Aorta (tissue), 5 donors: ENCODE measurements at places on chromosomes 12 and 14. TPM values are rescaled to one million over a fixed set of nuclear protein-coding genes. Genes with fewer than 3 reads are reported as not detected.

The DENND5B gene
- 22.5 TPM for total RNA-seq

The DDX54 gene
- total RNA-seq = 48.6 TPM

The RIMKLB gene
- total RNA-seq = 100 TPM

The MGST1 gene
- total RNA-seq = 79.3 TPM

The PLEKHG7 gene
- total RNA-seq = not detected

The FOXN4 gene
- total RNA-seq = not detected

GRCh38 chr12:59937148-59937547 is 341.3 kb downstream of the SLC16A7 start:
- H3K4me3 ChIP-seq = no peak overlapping the region
- no peaks in the 10 kb centered on the region for H3K4me1 ChIP-seq
- H3K36me3 ChIP-seq = no peaks in the 10 kb centered on the region
- H3K27me3 ChIP-seq = no peaks in the 10 kb centered on the region

GRCh38 chr12:103499571-103499970 is 3.8 kb upstream of the C12orf42 start:
- H3K27me3 ChIP-seq = no peaks in the 10 kb centered on the region
- no peak for DNase-seq
- no peaks in the 10 kb centered on the region for H3K4me1 ChIP-seq
- H3K4me3 ChIP-seq = no peak overlapping the region

- no peaks in the 10 kb centered on the region for H3K4me1 ChIP-seq
- H3K27me3 ChIP-seq = peaks cover 4% of the 10 kb centered on the region
- H3K4me3 ChIP-seq = no peak overlapping the region
Observed at GRCh38 chr14:77980475-77981321, 180.8 kb downstream of the ADCK1 start.

DNA sequence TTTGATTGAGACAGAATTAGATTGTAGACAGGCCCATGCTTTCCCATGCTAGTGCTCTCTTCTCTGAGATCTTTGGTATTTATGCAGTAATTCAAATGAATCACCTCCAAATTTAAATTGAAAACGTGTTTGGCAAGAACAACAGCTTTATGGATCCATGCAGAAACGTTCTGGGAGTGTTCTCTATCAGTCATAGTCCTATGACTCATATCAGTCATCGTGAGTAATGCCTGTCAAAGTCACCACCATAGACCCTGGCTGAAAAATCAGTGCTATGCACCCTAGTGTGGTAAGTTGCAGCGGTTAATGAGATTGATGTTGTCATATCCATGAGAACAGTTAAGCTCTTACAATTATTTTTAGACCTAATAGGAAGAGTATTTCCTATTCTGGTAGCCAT is 90.1 kb upstream of the FOXG1 start:
- no peaks in the 10 kb centered on the region for H3K36me3 ChIP-seq
- H3K4me3 ChIP-seq = no peak overlapping the region
- H3K27ac ChIP-seq = no peak overlapping the region
- H3K27me3 ChIP-seq = no peaks in the 10 kb centered on the region

DNA sequence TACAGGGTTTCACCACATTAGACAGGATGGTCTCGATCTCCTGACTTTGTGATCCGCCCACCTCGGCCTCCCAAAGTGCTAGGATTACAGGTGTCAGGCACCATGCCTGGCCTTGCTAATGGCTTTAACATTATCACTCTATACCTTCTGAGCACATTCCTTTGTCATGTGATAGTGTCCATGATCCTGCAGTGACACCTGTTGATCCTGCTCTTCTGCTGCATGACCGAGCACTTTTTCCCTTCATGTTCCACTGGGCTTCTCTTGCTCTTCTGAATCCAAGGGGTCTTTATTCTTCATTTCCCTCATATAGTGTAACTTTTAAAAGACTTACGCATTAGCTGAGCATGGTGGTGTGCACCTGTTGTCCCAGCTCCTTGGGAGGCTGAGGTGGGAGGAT is 11.6 kb downstream of the ZNF268 start:
- H3K4me3 ChIP-seq = no peak overlapping the region
- H3K4me1 ChIP-seq = no peaks in the 10 kb centered on the region
- H3K27ac ChIP-seq = no peak overlapping the region
- no peak for DNase-seq
- H3K27me3 ChIP-seq = no peaks in the 10 kb centered on the region
- H3K36me3 ChIP-seq = peaks cover 35% of the 10 kb centered on the region

- no peak for DNase-seq
- no peak overlapping the region for H3K4me3 ChIP-seq
- H3K4me1 ChIP-seq = no peaks in the 10 kb centered on the region
- H3K27me3 ChIP-seq = no peaks in the 10 kb centered on the region
- H3K27ac ChIP-seq = no peak overlapping the region
Observed at GRCh38 chr12:109943811-109944210, 43.7 kb downstream of the TCHP start.

GRCh38 chr14:77375164-77375950 is 1.5 kb downstream of the TMED8 start:
- peaks cover 2% of the 10 kb centered on the region for H3K4me1 ChIP-seq
- DNase-seq = no peak
- no peaks in the 10 kb centered on the region for H3K36me3 ChIP-seq

- H3K36me3 ChIP-seq = no peaks in the 10 kb centered on the region
- H3K4me1 ChIP-seq = no peaks in the 10 kb centered on the region
- no peak for DNase-seq
- no peak overlapping the region for H3K4me3 ChIP-seq
- H3K27me3 ChIP-seq = no peaks in the 10 kb centered on the region
Observed at GRCh38 chr12:113818283-113818682, 147.8 kb downstream of the RBM19 start.

GRCh38 chr14:32013083-32013482 is 64.0 kb upstream of the ARHGAP5 start:
- no peak overlapping the region for H3K27ac ChIP-seq
- no peak for DNase-seq

DNA sequence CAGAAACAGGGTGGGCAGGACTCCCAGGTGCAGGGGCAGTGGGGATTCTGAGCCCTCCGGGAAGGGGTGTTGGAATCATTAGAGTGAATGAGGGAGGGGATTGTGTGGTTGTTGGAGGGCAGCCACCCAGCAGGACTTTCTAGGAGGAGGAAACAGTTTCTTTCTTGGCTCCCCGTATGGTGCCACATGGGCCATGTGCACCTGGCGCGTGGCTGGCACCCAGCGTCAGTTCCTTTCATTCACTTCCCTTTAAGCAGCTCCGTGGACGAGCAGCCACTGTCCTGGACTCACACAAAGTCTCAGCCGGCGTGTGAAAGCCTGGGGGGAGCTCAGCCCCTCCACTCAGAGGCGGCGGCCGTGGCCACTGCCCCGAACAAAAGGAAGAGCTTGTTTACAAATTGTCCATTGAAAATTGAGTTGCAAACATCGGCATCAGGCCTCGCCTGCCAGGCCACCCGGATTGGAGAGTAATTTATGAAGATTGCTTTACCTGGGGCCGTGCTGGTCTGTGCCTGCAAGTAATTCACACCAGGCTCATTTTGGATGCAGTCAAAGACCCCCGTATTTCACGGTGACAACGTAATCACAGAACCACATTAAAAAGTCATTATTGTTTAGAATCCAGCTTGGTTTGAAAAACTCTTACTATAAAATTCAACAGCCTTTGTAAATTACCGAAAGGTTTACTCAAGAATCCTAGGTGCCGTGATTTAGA is 101.7 kb upstream of the C14orf180 start:
- DNase-seq = no peak
- H3K4me3 ChIP-seq = no peak overlapping the region
- H3K27me3 ChIP-seq = peaks cover 2% of the 10 kb centered on the region
- H3K36me3 ChIP-seq = no peaks in the 10 kb centered on the region
- no peak overlapping the region for H3K27ac ChIP-seq
- H3K4me1 ChIP-seq = no peaks in the 10 kb centered on the region

DNA sequence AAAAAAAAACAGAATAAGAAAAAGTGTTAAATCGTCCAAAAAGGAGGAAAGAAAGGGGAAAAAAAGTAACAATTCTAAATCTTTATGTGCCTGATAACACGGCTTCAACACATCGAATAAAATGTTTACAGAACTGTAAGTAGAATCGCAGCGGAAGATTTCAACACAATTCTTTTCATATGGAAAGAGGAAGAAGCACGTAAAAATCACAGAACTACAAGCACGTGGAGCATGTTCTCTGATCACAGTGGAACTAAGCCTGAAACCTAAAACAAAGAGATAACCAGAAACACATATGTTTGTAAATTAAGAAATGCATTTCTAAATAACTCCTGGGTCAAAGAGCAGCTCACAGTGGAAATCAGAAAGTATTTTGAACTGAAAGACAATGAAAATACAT is 8.7 kb downstream of the CLEC7A start:
- no peak overlapping the region for H3K4me3 ChIP-seq
- no peaks in the 10 kb centered on the region for H3K4me1 ChIP-seq
- DNase-seq = no peak
- H3K27me3 ChIP-seq = no peaks in the 10 kb centered on the region
- no peak overlapping the region for H3K27ac ChIP-seq

DNA sequence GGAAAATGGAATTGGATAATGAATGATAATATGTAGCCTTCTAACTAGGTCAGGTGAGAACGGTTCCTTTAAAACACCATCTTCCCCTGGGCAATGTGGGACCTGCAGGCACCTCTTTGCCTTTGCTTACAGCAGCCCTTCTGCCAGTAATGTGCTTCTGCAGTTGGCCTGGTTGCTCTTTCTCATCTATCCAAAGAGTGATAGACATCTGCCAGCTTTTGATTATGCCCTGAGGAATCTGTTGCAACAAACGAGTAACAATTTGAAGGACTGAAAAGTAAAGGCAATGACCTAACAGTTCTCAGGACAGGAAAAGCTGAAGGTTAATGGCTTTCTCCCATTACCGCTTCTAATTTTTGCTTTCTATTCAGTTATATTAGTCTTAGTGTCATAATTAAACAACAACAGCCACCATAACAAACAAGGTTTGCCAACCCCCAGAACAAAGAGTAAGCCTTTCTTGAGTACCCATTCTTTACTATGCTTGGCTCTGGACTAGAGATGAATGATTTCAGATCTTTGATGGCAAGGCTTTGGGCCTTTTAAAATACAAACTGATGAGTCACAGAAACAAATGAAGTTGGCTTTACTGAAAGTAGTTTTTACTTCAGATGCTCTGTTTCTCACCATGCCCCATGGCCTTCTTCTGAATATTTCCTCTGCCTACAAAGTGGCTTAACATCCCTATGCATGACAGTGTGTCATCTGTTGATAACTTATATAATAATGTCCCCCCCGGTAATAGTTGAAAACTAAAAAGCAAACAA is 76.1 kb upstream of the KRR1 start:
- H3K36me3 ChIP-seq = no peaks in the 10 kb centered on the region
- H3K27me3 ChIP-seq = no peaks in the 10 kb centered on the region
- no peak overlapping the region for H3K4me3 ChIP-seq
- DNase-seq = no peak

GRCh38 chr14:93954900-93955849 is 21.2 kb downstream of the ASB2 start:
- DNase-seq = no peak
- no peak overlapping the region for H3K27ac ChIP-seq
- H3K4me1 ChIP-seq = no peaks in the 10 kb centered on the region
- H3K27me3 ChIP-seq = no peaks in the 10 kb centered on the region
- no peak overlapping the region for H3K4me3 ChIP-seq
- no peaks in the 10 kb centered on the region for H3K36me3 ChIP-seq

- H3K36me3 ChIP-seq = no peaks in the 10 kb centered on the region
- H3K4me3 ChIP-seq = no peak overlapping the region
- no peak overlapping the region for H3K27ac ChIP-seq
- H3K4me1 ChIP-seq = no peaks in the 10 kb centered on the region
Observed at GRCh38 chr12:92593734-92594402, 108.9 kb upstream of the PLEKHG7 start.

- peaks cover 2% of the 10 kb centered on the region for H3K27me3 ChIP-seq
- no peaks in the 10 kb centered on the region for H3K36me3 ChIP-seq
- no peak within 1 kb of the TSS for H3K27ac ChIP-seq
- peak within 1 kb of the TSS; percentile 59 for H3K4me3 ChIP-seq
- peak; percentile 95 for DNase-seq
- H3K4me1 ChIP-seq = no peaks in the 10 kb centered on the region
Observed at GRCh38 chr12:114684098-114684869, at the start of gene TBX3. TSS of gene TBX3 (minus strand) at chr12:114684175. CDS start at chr12:114683200, 975 bp downstream.

GRCh38 chr14:100488057-100488456 is 99.2 kb downstream of the BEGAIN start:
- DNase-seq = no peak
- no peaks in the 10 kb centered on the region for H3K36me3 ChIP-seq
- H3K4me1 ChIP-seq = no peaks in the 10 kb centered on the region
- H3K27ac ChIP-seq = no peak overlapping the region
- H3K4me3 ChIP-seq = no peak overlapping the region
- no peaks in the 10 kb centered on the region for H3K27me3 ChIP-seq

- H3K36me3 ChIP-seq = no peaks in the 10 kb centered on the region
- H3K27ac ChIP-seq = no peak overlapping the region
- H3K4me3 ChIP-seq = no peak overlapping the region
Observed at GRCh38 chr14:80839743-80840142, 101.8 kb downstream of the CEP128 start.

- no peaks in the 10 kb centered on the region for H3K36me3 ChIP-seq
- no peaks in the 10 kb centered on the region for H3K27me3 ChIP-seq
- H3K4me3 ChIP-seq = peak overlapping the region; percentile 45
- H3K4me1 ChIP-seq = no peaks in the 10 kb centered on the region
- H3K27ac ChIP-seq = no peak overlapping the region
- DNase-seq = peak; percentile 76
Observed at GRCh38 chr14:105526776-105527380, 495 bp downstream of the TMEM121 start.

DNA sequence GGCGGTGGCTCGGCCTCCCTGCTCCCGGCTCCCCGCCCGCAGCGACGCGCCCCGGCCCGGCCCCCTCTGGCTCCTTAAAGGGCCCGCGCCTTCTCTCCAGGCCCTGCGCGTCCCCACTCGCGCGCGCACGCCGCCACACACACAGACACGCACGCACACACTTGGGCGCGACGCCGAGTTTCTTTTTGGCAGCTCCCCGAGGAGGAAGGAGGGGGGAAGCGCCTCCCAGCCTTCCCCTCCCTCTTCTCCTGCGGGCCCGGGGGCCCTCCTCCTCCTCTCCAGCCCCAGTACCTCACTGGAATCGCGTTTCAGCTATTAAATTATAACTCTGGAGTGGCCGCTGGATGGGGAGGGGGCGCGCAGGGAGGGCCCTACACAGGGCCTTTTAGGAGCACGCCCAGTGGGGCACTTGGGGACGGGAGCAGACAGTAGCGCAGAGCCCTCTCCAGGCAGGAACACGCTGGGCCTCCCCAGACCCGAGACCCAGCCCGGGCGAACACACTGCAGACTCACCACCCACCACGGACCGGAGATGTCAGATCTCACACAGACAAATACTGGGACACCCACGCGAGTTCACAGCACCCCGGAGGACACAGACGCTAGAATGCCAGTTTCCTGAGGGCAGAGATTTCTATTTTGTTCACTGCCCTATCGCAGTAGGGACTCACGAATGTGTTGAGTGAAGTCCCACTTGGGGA is 411 bp upstream of the NCOR2 start:
- no peak overlapping the region for H3K4me3 ChIP-seq
- no peaks in the 10 kb centered on the region for H3K36me3 ChIP-seq
- no peaks in the 10 kb centered on the region for H3K4me1 ChIP-seq

- DNase-seq = no peak
- no peaks in the 10 kb centered on the region for H3K4me1 ChIP-seq
- H3K4me3 ChIP-seq = no peak overlapping the region
- no peaks in the 10 kb centered on the region for H3K27me3 ChIP-seq
- no peaks in the 10 kb centered on the region for H3K36me3 ChIP-seq
Observed at GRCh38 chr12:42758806-42759205, 169.3 kb upstream of the PRICKLE1 start.

- H3K27ac ChIP-seq = peak overlapping the region; percentile 59
- peak overlapping the region; percentile 90 for H3K4me3 ChIP-seq
- H3K27me3 ChIP-seq = no peaks in the 10 kb centered on the region
- DNase-seq = peak; percentile 50
- peaks cover 4% of the 10 kb centered on the region for H3K36me3 ChIP-seq
- H3K4me1 ChIP-seq = no peaks in the 10 kb centered on the region
Observed at GRCh38 chr12:123269896-123270213, 1.8 kb downstream of the CDK2AP1 start.

- H3K4me3 ChIP-seq = no peak overlapping the region
- no peaks in the 10 kb centered on the region for H3K4me1 ChIP-seq
- H3K36me3 ChIP-seq = no peaks in the 10 kb centered on the region
Observed at GRCh38 chr12:113823016-113823415, 143.1 kb downstream of the RBM19 start.
